NCI-H774 (cell line): ENCODE measurements at places on chromosomes 11 and 22.

- no peak for DNase-seq
Observed at GRCh38 chr22:49432897-49433443, 394.7 kb downstream of the BRD1 start.

GRCh38 chr11:16126362-16126761 is 230.0 kb downstream of the SOX6 start:
- DNase-seq, result peak; percentile 70

DNA sequence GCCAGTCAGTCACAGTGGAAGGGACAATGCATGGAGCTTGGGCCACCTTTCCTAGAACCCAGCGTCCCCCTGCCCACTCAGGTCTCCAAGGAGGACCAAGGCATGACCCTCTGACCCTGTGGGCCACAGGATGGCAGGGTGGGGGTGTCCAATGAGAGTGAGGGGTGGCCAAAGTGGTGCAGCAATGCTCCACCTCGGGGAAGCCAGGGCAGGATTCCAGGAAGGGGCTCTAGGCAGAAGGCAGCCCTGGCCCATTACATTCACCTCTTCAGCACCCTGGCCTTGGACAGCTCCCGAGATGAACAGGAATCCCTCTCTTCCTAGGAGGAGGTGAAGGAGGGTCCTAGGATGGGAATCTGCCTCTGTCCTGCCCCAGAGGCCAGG is 597.5 kb downstream of the BRD1 start:
- DNase-seq, result no peak

GRCh38 chr11:33110083-33110482 is 51.2 kb downstream of the CSTF3 start:
- no peak for DNase-seq

DNA sequence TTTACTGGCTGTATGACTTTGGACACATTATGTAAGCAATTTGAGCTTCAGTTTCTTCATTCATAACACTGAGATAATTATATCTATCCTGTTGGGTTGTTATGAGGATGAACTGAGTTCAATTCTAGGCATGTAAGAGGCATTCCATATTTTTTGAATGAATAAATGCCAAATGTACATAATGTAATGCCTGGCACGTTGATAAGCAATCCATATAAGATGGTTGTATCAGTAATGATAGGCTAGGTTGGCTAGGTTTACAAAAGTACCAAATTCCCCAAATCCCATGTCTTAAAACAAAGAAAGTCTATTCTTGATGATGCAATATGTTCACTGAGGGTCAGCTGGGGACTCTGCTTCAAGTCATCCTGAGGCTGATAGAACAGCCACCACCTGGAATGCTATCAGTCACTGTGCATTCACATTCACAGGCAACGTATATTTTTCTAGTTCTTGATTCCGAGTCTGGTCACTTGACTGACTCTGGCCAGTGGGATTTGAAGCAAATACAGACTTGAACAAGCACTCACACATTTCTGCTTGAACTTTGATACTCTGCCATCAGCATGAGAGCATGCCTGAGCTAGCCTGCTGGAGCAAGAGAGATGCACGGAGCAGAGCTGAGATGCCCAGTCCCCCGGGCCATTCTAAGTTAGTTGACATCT is 104.0 kb upstream of the TIMP3 start:
- no peak for DNase-seq

- DNase-seq, result no peak
Observed at GRCh38 chr22:46102752-46103151, 47.6 kb upstream of the PPARA start.

GRCh38 chr11:113113801-113114704 is 152.8 kb downstream of the NCAM1 start:
- peak; percentile 62 for DNase-seq

DNA sequence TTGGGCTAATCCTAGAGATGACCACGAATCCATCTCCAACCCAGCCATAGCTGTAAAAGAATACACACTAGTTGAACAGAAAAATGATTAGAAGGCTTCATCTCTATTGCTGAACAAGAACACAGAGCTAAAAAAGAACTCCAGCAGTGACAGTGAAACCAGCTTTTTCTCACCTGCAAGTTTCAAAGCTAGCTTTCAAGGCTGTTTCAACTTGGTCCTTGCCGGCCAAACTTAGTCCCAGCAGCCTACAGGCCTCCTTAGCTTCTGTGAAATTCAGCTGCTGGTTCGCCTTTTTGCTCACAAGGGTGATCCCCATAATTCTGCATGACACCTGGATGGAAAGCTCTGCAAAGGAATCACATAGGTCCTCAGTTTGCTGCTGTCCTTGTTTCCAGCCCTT is 4.4 kb downstream of the LYVE1 start:
- no peak for DNase-seq

GRCh38 chr11:111301842-111302118 is 3.4 kb downstream of the POU2AF3 start:
- no peak for DNase-seq

DNA sequence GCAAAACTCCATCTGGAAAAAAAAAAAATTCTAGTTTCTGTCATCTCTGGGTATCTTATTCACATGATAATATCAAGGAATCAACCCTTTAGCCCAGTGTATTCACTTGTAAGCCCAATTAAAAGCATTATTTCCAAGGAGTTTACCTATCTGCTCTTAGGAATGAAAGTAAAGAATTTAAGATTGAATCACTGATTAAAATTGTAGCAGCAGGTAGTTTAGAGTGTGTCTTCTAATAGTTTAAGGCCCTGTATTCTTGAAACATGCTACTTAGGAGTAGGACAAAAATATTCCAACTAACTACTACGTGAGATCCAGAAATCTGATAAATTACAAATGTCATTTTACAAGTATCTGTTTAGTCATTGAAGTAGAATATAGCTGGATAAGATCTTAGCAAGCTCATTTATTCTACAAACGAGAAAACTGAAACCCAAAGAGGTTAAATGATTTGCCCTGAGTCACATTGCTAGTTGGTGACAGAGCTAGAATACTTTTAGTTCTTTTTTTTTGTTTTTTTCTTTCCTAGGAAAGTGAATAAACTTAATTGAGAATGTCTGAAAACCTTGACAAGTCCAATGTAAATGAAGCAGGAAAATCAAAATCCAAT is 4.0 kb downstream of the TCP11L1 start:
- DNase-seq, result no peak

- DNase-seq, result no peak
Observed at GRCh38 chr11:33211580-33211979, 45.6 kb upstream of the HIPK3 start.

GRCh38 chr11:113581713-113582112 is 106.5 kb upstream of the DRD2 start:
- DNase-seq, result no peak

DNA sequence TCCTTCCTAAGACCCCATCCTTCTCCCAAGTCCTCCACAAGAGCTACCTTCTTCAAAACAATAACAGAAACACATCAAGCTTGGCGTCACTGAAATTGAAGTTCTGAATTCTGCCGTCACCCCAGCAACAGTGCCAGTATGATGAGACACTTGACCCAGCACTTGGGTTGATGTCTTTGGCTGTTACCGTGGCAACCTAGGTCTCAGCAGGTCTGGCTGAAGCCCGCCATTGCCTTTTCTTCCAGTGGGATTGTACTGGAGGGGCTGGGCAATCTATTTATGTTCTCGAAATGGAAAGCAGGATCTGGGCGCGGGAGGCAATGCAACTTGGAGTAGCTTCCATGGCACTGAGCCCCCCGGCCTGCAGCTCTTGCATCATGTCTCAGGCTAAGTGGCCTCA is 23.8 kb downstream of the NPTXR start:
- no peak for DNase-seq

DNA sequence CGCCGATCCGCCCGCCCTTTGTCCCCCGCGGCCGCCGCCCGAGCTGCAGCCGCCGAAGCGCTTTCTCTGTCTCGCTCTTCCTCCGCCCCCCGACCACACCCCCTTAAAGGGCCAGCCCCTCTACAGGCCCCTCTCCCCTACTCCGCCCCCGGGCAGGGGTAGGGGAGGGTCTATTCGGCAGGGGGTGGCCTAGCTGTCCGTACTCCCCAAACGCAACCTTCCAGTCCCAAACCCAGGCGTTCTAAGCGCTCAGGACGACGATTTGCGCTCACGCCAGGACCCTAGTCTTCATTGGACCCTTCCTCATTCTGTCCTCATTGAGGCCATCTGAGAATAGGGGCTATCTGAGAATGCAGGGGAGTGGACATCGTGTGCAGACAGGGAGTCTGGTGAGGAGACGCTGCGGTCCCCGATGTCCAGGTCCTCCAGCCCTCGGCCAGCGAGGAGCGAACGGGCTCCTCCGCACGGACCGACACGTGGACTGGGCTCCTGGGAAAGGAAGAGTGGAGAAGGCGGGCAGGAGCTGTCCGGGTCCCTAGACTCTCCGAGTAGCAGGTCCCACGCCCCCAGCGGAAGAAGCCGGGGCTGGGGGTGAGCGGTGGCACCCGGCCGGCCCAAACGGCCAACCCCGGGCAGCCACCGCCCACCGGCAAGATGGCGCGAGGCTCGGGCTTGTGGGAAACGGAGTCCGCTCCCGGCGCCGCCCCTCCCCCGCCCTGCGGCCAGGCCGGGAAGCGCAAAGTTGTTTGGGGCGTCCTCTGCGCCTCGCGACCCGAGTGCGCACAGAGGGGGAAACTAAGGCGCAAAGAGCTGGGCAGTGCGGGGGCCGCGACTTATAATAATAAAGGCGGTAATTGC is at the start of gene PPP1R14B:
Gene PPP1R14B (minus strand): TSS at position 73 of the 858 bp plus-strand sequence. CDS start 270 bp downstream, outside the sequence.
- DNase-seq, result peak; percentile 82

- no peak for DNase-seq
Observed at GRCh38 chr11:43697679-43698078, 17.1 kb downstream of the HSD17B12 start.

GRCh38 chr11:36278531-36279282 is 10.5 kb downstream of the COMMD9 start:
- no peak for DNase-seq

DNA sequence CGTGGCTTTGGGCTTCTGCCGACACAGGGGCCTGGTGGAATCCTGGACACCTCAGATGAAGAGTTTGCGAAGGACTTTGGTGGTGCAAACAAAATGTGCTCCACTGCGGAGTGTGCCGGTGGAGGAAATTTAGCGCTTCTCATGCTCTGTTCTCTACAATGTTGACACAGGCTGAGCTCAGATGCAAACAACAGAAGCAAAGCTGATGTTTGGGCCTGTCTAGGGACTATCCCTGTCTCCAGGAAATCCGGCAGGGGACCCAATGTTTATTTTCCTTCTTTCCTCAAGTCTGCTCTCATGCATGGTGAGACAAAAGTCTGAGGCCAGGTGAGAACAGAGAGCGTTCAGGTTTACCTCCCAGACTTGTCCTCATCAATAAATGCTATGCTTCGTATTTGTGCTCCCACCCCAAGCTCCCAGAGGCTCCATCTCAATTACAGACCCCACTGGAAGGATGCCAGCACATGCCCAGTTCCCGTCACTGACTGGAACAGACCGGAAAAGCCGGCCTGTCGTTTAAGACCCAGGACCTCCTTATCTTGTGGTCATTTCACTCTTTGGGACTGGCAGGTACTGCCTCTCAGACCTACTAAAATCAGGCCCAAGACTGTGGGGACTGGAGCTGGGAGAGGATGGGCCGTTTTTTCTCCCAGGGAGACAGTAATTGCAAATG is 105.7 kb upstream of the B3GAT1 start:
- DNase-seq, result no peak

DNA sequence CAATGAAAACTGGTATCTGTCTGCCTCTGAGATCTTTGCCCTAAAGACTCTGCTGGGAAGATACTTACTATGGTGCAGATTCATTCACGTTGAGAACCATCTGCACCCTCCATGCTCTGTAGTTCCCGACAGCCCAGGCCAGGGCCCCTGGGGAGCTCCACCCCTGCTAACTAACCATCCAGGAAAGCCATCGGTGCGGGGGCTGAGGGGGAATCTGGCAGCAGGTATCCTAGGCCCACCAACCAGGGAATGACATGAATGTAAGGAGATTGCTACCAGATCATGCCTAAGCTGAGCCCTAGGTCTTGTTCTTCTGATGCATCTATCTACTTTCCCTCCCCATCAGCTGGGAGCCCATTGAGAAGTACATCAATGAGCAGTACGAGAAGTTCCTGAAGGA is 11.3 kb upstream of the WBP2NL start:
- no peak for DNase-seq

- peak; percentile 96 for DNase-seq
Observed at GRCh38 chr11:61581030-61581928, at the start of gene SYT7. Gene SYT7, minus strand, starts transcription at chr11:61581076. Its CDS starts 256 bp downstream, at chr11:61580820.

GRCh38 chr22:33274214-33275072 is 216.3 kb upstream of the SYN3 start:
- DNase-seq, result no peak

DNA sequence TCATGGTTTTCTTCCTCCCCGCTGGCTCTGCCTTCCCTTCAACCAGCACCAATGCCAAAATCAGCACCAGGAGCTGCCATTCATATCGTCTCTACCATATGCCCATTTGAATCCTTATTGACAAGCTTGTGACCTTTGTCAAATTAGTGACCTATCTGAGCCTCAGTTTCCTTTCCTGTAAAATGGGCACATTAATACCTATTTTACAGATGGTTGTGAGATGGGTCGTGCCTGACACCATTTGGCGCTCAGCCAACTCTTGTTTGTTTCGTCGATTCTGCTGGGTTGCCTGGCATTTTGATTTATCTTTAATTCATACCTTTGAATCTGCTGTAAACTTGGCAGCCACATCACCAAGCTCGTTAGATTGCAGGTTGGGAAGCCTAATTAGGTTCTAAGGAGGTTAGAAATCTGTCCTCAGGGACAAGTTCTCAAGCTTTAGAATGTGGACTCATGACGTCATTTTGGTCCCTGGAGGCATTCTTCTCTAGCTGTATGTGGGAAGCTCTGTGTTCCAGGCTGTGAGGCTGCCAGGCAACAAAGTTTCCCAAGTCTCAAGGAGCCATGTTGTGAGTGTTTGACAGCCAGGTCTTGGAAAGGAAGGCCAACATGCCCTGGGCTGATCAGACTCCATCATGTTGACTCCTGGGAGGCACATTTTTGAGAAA is 61.0 kb downstream of the RPS6KA4 start:
- DNase-seq, result no peak

- no peak for DNase-seq
Observed at GRCh38 chr22:20584872-20585638, 77.6 kb downstream of the MED15 start.

DNA sequence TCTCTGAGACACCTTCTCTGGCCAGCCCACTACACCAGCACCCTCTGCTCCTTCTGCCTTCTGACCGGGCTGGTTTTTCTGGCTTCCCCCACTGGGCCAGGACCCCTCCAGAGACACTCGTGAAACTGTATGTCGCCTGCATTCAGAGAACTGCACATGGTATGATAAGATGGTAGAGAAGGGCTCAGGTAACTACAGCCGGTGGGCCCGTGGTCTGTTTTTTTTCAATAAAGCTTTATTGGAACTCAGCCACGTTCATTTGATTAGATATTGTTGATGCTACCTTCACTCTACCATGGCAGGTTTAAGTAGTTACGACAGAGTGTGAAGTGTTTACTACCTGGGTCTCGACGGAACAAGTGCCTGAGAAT is 514.0 kb downstream of the TBC1D22A start:
- no peak for DNase-seq

DNA sequence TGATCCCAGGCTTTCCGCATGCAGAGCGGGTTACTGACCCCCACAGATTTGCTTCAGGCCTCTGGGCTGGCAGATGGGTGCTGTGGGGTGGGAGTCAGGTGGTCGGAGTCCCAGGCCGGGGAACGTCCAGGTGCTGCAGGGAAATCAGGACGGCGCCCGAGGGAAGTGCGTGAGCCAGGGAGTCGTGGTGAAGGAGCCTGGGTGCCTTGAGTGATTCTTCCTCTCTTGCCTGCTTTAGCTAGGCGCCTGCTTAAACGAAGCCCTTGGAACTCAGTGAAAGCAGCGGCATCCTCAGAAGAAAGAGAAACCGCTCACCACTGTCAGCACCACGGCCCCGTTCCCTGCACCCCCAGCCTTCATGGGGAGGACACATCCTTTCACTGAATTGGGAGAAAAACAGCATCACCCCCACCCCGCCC is 455.6 kb downstream of the BRD1 start:
- DNase-seq, result no peak

- DNase-seq, result no peak
Observed at GRCh38 chr22:19878461-19879245, 24.0 kb upstream of the GNB1L start.
